Stimulated activated CD4-positive, alpha-beta T cell treated with anti-CD3 and anti-CD28 coated beads, Interleukin-2, amount 100 ng/mL, for 24 hours (primary cell): ENCODE measurements at places on chromosomes 4 and X.

DNA sequence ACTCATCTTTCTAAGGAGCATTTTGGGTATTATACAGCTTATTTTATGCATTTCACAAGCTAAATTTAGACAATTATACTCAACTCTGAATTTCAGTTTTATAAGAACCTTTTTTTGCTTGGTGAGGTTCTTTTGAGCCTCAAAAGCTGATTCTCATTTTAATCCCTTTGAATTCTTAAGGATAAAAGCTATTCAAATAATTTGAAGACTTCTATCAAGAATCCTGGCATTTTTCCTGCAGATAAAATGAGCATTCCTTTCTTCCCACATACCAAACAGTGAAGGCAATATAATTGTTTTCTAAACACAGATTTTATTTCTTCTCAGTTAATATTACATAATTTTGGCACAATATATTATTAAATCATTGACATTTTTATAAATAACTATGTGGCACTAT is 118.4 kb upstream of the GPM6A start:
- DNase-seq: no peak

GRCh38 chr4:163485589-163485988 is 8.9 kb upstream of the TMA16 start:
- no peak for DNase-seq

- no peak for DNase-seq
Observed at GRCh38 chr4:32117693-32118092, 1397.5 kb downstream of the PCDH7 start.

DNA sequence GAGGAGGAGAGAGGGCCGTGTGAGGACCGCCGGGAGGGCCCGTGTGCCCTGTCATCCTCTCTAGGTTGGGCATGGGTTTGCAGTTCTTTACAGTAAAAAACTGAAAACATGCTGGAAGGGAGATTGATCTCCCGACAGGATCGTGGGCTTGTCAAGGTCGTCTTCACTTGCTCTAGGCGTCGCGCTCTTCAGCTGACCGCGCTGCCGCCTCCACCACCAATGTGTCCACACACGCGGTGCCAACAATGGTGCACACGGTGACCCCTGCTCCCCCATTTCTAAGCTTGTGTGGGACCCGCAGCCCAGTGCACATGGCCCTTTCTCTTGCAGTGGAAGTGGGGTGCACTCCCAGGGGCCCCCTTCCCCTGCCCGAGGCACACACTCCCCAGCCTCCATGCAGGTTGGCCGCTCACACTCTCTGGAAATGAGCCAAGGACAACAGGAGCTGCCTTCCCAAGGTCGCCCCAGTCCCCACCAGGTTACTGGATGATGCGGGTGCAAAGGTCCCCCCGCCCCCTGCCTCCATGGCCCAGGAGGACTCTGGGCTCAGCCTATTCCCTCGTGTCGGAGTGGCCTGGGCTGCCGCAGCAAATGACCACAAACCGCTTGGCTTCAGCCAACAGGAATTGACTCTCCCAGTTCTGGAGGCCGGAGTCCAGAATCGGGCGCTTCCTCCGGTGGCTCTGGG is 1.7 kb upstream of the ZFP92 start:
- no peak for DNase-seq

GRCh38 chr4:61079427-61079826 is 120.7 kb upstream of the ADGRL3 start:
- DNase-seq: no peak

GRCh38 chrX:20420058-20420457 is 153.3 kb upstream of the RPS6KA3 start:
- DNase-seq: no peak

- no peak for DNase-seq
Observed at GRCh38 chr4:71445811-71446210, 107.0 kb downstream of the SLC4A4 start.

DNA sequence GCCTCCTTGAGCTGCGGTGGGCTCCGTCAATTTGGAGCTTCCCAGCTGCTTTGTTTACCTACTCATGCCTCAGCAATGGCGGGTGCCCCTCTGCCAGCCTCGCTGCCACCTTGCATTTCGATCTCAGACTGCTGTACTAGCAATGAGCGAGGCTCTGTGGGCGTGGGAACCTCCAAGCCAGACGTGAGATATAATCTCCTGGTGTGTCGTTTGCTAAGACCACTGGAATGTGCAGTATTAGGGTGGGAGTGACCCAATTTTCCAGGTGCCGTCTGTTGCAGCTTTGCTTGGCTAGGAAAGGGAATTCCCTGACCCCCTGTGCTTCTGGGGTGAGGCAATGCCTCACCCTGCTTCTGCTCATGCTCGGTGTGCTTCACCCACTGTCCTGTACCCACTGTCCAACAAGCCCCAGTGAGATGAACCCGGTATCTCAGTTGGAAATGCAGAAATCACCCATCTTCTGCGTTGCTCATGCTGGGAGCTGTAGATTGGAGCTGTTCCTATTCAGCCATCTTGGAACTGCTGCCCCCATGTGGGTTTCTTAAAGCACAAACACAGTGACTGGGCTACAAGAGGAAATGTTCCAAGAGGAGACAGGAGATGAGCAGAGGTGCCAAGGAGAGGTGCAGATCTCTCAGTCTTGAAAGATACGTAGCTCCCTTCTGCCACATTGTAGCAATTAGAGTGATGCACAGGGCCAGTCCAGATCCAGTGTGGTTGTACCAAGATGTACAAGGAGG is 193.0 kb upstream of the IGFBP7 start:
- no peak for DNase-seq

- DNase-seq: no peak
Observed at GRCh38 chr4:166538491-166539005, 665.5 kb downstream of the TLL1 start.

DNA sequence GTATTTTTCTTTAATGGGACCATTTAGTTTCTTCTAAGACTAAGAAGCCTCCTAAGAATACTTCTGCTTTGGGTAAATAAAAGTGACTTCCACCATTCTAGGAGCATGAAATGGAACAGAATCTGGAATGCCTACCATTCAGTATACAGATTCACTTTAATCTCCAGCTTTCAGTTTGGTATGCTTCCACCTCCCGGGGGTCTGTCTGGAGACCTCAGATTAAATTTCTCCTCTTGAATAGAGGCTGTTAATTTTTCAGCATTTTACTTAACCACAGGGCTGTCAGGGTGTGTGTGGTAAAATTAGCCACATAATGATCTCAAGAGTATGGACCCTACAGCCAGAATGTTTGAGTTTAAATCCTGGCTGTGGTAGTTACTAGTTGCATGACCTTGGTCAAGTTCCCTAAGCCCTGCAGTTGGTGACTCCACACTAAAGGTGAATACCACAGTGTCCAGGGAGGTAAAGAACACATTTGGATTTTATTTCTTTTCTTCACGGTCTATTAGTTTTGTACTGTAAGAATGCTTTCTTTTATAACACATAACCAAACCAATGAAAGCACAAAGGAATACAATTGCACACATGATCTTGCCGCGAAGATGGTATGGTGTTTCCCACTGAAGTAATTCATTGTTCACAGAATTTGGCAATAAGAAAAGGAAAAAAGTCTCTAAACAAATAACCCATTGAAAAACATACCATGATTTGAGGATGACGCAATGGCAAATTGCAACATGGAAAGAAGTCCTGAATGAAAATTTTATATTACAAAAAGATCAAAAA is 37.3 kb upstream of the TRIM2 start:
- no peak for DNase-seq

DNA sequence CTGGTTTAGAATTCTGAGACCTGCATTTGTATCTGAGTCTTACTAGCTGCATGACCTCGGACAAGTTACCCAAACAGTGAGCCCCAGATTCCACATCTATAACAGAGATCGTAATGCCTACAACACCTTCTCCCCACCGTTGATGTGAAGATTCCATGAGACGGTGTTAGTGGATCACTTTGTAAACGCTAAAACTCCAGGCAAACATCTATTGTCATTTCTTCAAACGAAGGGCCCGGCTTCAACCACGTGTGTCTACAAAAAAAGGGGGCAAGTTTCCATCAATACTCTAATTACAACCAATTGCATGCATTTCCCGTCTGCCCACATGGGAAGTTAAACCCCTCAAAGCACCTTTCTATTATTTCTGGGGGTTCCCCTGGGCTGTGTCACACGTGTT is 99.1 kb upstream of the ENPP6 start:
- DNase-seq: no peak

GRCh38 chr4:177235026-177235425 is 74.6 kb upstream of the NEIL3 start:
- DNase-seq: no peak

- no peak for DNase-seq
Observed at GRCh38 chr4:55609393-55609866, 17.4 kb upstream of the PDCL2 start.

DNA sequence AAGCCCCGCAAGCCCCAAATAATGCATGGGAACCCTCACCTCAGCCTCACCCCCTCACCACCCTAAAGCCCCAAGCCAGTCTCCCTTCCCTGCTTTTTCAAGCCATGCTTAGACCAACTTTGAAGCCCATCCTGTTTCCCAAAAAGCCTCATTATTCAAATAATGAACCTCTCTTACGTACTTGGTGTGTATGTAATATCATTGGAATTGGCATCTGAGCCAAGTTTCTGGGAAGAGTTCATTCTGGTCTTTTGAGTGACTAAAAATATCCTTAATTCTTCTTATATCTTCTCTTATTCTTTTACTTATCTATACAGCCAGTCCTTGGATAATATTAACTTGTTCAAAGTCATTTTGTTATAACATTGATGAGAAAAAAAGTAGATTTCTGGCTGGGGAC is 875.8 kb upstream of the SLIT2 start:
- DNase-seq: no peak

DNA sequence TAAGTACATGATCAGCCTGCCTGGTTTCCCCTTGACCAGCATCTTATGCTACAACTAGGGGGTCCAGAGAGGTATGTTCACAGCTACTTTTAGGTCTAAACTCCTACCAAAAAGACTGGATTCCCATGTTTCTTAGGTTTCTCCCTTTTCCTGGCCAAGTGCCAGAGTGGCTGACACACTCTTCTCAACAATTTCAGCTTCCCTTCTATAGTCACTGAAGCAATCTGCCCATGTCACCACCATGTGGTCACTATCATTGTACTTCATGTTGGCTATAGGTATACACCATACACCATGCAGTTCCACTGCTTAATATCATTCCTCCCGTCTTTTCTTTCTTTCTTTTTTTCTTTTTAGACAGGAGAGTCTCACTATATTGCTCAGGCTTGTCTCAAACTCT is 66.9 kb downstream of the KLHL13 start:
- DNase-seq: no peak

GRCh38 chrX:47500554-47500953 is 17.5 kb upstream of the ZNF41 start:
- no peak for DNase-seq

GRCh38 chrX:72666451-72666850 is 47.7 kb downstream of the PHKA1 start:
- no peak for DNase-seq

DNA sequence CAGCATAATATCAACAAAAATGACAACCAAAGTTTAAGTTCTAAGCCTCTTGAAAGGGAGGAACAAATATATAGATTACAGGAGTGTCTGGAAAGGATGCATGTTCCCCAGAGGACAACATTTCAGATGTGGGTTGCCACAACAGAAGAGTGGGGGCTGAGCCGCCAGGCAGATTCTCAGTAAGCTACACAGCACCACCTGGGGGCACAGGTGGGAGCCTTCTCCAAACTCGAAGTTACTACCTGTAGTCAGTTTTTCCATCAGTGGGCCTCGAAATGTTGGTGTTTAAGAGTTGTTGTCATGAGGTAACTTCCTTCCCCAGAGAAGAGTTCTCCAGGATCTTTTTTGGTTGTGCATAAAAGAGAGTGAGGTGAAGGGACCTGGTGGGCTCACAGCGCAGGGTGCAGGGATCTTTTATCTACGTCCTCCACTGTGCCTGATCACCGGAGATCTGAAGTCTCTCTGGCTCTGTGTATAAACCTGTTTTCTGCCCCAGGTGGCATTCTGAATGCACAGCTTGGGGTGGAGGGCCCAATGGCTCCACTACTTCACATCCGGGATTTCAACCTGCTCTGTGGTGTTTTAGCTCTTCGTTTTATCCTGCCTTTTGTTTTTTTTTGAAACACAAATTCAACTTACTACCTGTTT is 58.4 kb upstream of the STS start:
- peak; percentile 21 for DNase-seq

GRCh38 chr4:11250510-11250909 is 178.2 kb downstream of the HS3ST1 start:
- no peak for DNase-seq

DNA sequence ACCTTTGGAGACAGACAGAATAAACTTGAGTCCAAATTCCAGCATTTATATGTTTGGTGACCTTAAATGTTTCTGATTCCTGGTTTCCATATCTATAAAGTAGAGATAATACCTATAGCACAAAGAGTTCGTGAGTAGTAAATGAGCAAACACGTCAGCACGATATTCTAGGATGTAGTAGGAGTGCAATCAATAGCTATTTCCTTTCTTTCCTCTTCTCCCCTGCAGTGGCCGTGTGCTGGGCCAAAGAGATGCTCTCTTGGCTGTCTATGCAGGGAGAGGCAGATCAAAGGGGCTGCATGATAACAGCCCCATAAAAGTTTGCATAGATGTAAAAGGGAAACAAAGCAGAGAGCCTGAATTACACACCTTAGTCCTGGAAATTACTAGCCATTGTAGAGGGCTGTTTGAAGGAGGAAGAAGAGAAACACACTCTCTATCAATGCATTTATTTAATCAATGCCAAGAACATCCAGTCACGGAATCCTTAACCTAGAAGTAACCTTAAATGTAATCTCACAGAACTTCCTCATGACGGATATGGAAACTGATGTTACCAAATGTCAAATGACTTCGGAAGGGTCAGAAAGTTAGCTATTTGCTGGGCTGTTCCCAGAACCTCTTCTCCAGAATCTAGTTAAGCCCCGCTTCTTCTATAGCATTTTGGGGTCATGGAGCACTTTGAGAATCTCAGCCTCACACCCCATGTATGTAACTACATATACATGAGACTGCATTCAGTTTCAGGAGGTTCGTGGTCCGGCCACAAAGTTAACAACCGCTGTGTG is 35.5 kb upstream of the PLAC8 start:
- DNase-seq: no peak

GRCh38 chr4:163590619-163591264 is 96.3 kb downstream of the TMA16 start:
- no peak for DNase-seq

- no peak for DNase-seq
Observed at GRCh38 chrX:106791495-106791894, 11.0 kb upstream of the TBC1D8B start.

DNA sequence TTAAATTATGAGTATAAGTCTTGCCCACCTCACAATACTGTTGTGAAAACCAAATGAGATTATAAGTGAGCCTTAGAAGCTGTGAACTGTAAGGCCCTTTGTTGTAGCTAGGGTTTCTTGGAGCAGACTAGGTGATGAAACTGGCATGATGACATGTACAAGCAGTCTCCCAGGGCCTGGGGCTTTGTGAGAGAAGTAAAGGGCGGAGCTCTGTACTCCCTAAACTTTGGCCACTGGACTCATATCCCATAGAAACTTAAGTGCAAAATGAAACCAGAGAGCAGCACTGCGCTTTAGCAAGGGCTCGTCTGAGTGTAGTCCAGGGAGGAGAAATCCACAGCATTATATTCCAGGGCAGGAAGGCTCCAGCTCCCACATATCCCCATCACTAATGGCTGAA is 385.6 kb upstream of the FGF16 start:
- DNase-seq: no peak

- no peak for DNase-seq
Observed at GRCh38 chrX:119391279-119391678, 7.9 kb upstream of the SLC25A43 start.

- DNase-seq: no peak
Observed at GRCh38 chr4:6986072-6986780, 56.9 kb upstream of the TADA2B start.

GRCh38 chr4:3639613-3640586 is 107.7 kb upstream of the LRPAP1 start:
- no peak for DNase-seq

- peak; percentile 39 for DNase-seq
Observed at GRCh38 chrX:154372612-154373022, 1.8 kb downstream of the FLNA start.
